ENCODE measurements at places on chromosomes 7 and 10. TPM values are rescaled to one million over a fixed set of nuclear protein-coding genes. Genes with fewer than 3 reads are reported as not detected.

The KIAA1217 gene
- 21.4 TPM for polyA plus RNA-seq

The CDK1 gene
- 33.1 TPM for polyA plus RNA-seq

The HIPK2 gene
- 11.5 TPM for polyA plus RNA-seq

The TMEM213 gene
- polyA plus RNA-seq, result 0.05 TPM

The KEL gene
- 1.6 TPM for polyA plus RNA-seq

Data from muscle of leg (tissue), 16 donors.